NCI-H1694 (cell line): ENCODE measurements at places on chromosomes 7 and 10.

- no peak for DNase-seq
Observed at GRCh38 chr7:141674702-141675101, 27.3 kb downstream of the DENND11 start.

- DNase-seq, result no peak
Observed at GRCh38 chr10:71112138-71112785, 100.1 kb upstream of the UNC5B start.

GRCh38 chr10:71581376-71581775, 138.2 kb downstream of the C10orf105 start:
- no peak for DNase-seq

DNA sequence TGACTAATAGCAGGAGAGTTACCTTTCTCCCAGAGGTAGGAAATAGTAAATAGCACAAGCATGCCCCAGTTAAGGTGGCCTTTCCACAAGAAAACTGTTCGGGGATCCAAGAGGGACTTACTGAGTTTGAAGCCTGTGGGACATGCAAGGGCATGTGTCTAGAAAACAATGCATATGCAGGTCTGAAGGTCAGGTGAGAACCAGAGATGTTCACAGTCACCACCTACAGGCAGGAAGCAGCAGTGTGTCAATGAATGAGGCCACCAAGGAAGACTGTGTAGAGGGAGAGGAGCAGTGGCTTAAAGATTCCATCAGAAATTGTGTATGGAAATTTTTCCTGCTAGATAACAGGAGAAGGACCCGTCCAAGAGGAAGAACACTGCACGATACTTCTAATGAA, 66.0 kb downstream of the CALD1 start:
- no peak for DNase-seq

GRCh38 chr7:140509789-140510188, 30.5 kb upstream of the MKRN1 start:
- DNase-seq, result no peak
